GM13976 (cell line): ENCODE measurements at places on chromosomes 13 and 19.
A peak's percentile ranks its signal among the peaks of the same experiment; 100 is the strongest.

DNA sequence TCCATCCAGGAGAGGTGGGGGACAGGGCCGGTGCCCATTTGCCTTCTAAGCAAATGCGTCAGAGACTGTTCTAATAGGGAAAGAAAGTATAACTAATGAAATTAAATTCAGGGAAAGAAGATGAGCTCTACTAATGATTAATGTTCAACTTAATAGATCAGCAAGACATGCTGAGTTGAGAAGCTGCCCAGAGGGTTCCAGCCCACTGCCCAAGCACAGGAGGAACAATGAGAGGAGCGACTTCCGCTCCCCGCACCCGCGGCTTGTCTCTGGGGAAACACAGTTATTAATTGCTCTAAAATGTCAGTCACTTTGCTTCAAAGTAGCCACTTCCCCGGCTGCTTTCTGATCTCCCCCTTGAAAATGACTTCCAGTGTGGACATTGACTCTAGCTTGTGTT, 331.3 kb downstream of the UQCRFS1 start:
- no peak for DNase-seq

GRCh38 chr19:38685666-38686529, 38.4 kb downstream of the ACTN4 start:
- DNase-seq = no peak

DNA sequence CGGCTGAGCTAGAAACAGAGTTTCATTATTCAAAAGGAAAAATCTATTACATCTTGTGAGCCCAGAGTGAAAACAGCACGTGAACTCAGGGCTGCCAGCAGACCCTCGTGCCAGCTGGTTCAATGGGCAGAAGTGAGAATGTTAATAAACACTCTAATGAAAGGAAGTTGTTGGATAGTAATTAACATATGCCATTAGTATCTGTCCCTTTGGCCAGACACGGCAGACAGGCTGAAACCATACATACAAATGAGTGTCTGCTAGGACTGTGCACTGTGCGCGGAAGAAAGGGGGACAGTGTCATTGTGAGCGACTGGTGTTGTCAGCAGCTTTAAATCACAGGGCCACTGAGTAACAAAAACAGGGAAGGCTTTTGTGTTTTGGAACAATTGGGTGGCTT, 121.9 kb upstream of the TSC22D1 start:
- DNase-seq = no peak

DNA sequence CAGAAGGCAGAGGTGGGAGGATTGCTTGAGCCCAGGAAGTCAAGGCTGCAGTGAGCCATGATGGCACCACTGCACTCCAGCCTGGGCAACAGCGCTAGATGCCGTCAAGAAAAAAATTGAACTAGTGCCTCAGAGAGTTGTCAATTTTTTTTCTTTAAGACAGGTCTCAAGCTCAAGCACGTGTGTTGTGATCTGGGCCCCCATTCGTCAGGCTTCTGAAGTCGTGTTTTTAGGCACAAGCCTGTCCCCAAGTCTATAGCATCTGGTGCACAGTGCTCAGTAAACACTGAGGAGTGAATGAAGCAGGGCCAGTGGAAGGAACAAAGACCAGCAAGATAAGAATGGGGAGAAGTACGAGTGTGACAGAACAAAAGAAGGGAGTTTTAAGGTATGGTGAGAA, 23.7 kb upstream of the LAMP1 start:
- DNase-seq = no peak

GRCh38 chr13:113404723-113405471, 41.0 kb upstream of the GRTP1 start:
- no peak for DNase-seq

DNA sequence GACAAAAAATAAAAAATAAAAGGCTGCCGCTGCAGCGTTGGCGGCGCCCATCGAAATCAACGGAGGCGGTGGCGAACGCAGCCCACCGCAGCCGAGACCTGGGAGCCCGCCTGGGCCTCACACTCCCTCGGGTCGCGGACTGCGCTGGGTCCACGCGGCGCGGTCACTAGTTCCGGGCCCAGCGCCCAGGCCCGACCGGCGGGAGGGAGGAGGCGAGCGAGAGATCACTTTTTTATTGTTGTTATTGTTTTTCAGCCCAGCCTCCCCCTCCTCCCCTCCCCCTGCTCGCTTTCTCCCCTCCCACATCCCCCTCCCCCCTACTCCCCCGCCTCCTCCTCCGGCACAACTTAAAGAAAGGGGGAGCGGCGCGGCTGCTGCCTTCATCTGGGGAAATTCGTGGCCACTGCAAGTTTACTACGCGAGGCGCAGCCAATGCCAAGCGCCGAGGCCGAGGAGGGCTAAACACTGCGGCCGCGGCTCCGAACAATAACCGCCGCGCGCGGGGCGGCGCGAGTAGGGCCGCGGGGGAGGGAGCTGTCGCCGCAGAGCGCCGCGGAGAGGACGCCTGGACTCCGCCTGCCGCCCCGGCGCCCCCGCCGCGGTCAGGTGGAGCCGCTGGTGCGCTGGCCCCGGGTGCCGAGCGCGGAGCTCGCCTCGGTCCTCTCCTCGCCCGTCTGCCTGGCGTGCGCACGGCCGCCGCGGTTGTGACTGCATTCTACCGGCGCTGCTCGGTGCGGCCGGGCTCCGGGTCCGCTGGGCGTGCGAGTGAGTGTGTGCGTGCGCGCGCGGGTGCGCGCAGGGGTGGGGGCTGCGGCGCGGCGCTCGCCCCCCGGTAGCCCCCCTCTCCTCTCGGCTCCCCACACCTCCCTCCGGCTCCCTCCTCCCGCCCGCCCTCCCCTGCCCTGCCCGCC, 505 bp upstream of the ZIC2 start:
- no peak for DNase-seq

DNA sequence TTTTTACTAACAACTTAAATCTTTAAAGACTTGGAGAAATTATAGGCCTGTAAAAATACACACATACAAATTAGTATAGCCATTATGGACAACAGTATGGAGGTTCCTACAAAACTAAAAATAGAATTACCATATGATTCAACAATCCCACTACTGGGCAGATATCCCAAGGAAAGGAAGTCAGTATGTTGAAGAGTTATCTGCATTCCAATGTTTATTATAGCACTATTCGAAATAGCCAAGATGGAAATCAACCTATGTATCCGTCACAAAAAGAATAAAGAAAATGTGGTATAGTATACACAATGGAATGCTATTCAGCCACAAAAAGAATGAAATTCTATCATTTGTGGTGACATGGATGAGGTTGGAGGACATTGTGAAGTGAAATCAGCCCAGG, 37.2 kb downstream of the SLITRK1 start:
- DNase-seq = no peak

- DNase-seq = peak; percentile 51
These were observed 195.5 kb downstream of the RGCC start for GRCh38 chr13:41652735-41653361.

DNA sequence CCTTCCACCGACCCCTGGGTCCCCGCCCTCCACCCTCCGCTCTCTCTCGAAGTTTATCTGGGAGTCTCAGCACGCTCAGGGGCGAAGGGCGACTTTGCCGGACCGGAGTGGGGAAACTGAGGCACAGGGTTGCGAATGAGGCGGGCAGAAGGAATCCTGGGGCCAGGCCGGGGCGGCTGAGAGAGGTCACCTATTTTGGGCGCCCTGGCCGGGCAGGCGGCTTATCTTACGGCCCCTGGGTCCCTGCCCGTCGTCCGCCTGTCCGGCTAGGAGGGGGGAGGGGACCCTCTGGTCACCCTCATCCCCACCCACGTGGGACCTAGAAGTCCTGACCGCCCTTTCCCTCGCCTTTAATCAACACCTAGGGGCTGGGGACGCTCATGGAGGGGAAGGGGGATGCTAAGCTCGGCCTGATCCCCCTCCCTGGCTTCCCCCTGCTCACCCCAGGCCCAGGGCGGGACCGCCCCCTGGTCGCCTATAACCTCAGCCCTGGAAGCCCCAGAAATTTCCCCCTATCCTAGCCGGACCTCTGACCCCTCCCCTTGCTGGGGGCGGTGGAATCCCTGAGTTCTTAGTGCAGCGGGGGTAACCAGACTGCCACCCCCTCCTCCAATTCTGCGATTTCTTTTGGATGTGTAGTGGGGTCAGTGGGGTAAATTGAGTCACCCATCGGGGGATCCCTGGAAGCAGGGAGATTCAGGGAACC, 556 bp downstream of the TRIP10 start:
- DNase-seq = peak; percentile 71

GRCh38 chr19:33862981-33863380, 66.3 kb downstream of the KCTD15 start:
- no peak for DNase-seq

- DNase-seq = no peak
These were observed 21.3 kb downstream of the MBD3L2B start for GRCh38 chr19:6999933-7000332.

DNA sequence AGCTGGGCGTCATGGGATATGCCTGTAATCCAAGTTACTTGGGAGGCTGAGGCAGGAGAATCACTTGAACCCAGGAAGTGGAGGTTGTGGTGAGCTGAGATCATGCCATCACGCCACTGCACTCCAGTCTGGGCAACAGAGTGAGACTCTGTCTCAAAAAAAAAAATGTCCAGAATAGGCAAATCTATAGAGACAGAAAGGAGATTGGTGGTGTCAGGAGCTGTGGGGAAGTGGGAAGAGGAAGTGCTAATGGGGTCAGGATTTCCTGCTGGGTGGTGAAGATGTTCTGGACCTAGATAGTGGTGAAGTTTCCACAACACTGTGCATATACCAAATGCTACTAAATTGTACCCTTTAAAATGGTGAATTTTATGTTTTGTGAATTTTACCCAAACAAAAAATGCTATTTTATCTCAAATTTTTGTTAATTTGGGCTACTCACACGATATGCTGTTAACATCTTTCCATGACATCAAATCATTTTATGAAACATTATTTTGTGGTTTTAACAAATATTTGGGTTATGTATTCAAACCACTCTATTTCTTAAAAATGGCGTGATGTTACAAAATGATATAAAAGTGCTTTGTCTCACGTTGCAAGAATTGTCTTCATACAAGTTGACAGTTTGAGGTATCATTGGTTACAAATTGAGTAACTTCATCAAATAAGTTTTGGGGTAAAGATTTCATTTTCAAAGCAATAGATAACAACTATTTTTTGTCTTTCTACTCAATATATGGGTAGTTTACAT, 7.4 kb upstream of the CYP4F3 start:
- no peak for DNase-seq

DNA sequence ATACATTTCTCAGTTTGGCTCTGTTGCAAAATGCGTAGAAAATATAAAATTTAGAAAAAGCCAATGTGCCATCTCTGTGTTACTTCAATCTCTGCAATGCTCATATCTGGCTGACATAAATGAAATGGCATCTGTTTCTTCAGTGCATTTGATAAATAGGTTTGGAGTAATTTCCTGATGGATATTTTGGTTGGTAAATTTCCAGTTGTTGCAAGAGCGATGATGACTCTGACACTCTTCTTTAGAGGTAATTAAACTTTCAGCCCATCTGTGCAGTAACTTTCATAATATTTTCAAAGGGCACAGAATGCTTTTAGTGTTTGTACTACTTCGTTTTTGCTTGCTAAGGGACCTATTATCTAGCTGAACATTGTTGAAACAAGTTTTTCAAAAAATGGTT, 1286.4 kb downstream of the PCDH9 start:
- no peak for DNase-seq

GRCh38 chr19:53989600-53990533, 1.6 kb upstream of the CACNG6 start:
- DNase-seq = no peak

- no peak for DNase-seq
These were observed 1.2 kb downstream of the PLEKHA4 start for GRCh38 chr19:48867123-48867745.

DNA sequence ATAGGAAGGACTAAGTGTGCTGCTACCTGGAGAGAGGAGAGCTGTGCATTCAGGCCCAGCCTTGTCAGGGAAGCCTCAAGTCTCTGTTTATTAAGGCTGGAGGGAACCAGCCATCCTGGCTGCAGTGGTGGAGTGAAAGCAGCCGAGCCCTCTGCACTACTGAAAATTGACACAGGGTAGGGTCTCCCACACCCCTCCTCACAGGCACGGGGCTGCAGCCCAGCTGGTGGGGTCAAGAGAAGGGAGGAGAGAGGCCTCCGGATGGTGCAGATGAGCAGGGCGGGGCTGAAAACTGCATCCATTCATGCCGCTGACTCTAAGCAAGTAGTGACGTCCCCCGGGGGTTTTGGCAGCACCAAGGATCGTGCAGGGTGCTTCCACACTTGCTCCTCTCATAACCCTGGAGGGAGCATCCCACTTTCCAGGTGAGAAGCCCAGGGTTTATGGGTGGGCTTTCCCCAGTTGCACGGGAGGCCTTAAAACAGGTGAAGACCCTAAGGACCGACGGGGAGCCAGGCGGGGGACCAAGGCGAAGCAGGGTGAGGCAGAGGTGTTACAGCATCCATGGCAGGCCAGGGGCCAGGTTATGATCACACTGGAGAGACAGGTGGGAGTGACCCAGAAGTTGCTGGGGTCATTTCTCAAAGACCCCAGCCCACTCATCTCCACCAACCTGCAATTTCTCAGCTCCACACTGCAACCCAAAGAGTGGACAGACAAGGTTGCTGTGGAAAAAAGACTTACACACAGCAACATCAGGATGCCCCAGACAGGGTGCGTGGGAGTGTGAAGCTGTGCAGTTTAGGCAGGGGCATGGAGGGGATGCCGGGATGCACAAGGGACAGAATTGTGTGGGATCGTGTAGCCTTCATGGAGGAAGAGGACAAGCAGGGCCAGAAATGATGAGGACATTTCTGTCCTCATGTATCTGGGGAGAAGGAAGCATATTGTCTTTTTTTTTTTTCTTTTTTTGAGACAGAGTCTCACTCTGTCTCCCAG, 36.8 kb downstream of the VSTM2B start:
- DNase-seq = no peak

- no peak for DNase-seq
These were observed 11.4 kb upstream of the KRTDAP start for GRCh38 chr19:35501684-35502083.

- DNase-seq = no peak
These were observed 3.2 kb downstream of the TEX30 start for GRCh38 chr13:102770435-102770834.

- DNase-seq = no peak
These were observed 119.1 kb downstream of the KLF12 start for GRCh38 chr13:74015137-74015536.

DNA sequence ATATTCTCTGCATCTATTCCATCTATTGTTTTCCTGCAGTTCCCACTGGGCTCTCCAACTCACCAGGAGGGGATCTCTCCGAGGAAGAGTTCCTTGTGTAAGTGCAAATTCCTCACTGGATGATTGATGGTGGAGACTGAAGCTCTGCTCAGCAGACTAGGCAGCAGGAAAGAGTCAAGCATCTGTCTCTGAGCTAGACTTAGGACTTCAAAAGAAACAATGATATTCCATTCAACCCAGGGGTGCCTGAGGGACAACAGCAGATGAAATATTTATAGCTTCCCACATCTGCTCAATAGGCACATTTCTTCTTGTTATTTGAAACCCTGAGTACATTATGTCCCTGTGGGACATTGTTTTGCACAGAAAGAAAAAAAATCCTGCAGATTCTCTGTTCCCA, at the start of the genes OR7A5 and OR7C1:
Gene OR7A5, minus strand, starts transcription at position 175 of the 400 bp plus-strand sequence. CDS start 6,944 bp downstream, outside the sequence.
Gene OR7C1, minus strand, starts transcription at position 175 of the 400 bp plus-strand sequence. CDS start 35,049 bp downstream, outside the sequence.
- no peak for DNase-seq

- DNase-seq = peak; percentile 9
These were observed 228.3 kb downstream of the TUBA3C start for GRCh38 chr13:18953139-18953930.
